ENCODE measurements at places on chromosomes 5 and 9.

GRCh38 chr5:146699664-146700418 lies 178.7 kb downstream of the PPP2R2B start:
- DNase-seq, result no peak

GRCh38 chr5:130759061-130759460 lies 406.0 kb downstream of the HINT1 start:
- no peak for DNase-seq

DNA sequence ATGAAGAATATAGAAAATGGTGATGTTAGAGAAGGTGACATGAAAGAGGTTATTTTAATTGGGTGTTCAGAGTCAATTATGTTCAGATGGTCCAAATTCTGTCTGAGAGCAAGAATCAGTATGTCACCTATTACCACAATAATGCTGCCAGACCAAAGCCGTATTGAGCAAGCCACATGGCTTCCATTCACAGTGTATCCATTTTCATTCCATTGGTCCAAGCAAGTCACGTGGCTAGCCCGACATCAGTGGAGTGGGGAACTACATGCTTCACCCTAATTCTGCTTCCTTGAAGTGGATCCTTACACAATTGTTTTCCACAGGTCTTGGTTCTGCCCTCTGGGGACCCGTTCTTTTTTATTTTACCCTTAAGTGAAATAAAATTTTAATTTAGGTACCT lies 413.5 kb downstream of the EBF1 start:
- no peak for DNase-seq

GRCh38 chr9:113590991-113591898 lies 127.7 kb downstream of the RGS3 start:
- DNase-seq, result peak; percentile 84

GRCh38 chr5:32436553-32437242 lies 7.8 kb downstream of the ZFR start:
- no peak for DNase-seq

- DNase-seq, result no peak
Measured at GRCh38 chr5:179367491-179367890, 22.2 kb upstream of the ADAMTS2 start.

DNA sequence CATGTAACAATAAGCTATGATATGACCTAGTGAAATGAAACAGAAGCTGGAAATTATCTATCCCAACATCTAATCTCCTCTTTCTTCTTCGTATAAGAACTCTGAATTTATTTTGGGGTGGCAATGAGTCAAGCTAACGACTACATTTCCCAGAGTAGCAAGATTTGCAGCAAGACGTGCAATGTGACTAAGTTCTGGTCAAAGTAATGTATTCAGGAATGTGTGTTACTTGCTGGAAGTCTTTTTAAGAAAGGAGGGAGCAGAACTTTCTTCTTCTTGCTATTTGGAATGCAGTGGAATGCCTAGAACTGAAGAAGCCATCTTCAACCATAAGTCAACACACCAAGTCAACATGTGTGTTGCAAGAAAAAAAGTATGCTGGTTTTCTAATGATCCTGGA lies 406.6 kb upstream of the MEF2C start:
- DNase-seq, result no peak

DNA sequence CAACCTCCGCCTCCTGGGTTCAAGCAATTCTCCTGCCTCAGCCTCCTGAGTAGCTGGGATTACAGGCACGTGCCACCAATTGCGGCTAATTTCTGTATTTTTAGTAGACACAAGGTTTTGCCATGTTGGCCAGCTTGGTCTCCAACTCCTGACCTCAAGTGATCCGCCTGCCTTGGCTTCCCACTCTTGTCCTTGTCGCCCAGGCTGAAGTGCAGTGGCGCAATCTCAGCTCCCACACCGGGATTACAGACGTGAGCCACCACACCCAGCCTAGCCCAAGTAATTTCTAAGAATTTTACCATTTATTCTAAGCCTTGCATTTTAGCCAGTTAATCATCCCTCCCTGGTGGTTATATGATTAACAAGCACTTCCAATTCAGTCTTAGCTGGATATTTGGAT lies 11.0 kb downstream of the NAIP start:
- no peak for DNase-seq

DNA sequence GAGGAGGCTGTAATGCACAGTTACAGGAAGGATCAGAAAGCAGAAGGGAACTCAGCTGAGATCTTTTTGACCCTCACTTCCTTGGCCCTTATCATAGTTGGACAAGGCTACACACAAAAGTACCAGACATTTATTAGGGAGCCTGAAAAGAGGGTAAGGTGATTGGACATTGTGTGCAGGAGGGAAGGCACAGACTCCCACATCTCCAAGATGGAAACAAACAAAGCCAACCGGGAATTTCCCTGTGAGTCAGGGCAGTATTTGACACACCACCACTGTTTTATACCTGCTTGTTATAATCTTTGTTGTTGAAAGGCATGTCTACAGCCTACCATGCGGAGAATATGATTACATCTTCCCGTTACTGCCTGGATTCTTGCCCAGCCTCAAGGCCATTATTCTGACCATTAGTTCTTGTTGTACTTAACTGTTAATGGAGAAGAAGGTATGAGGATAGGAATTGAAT lies 3.0 kb upstream of the CCNG1 start:
- no peak for DNase-seq

DNA sequence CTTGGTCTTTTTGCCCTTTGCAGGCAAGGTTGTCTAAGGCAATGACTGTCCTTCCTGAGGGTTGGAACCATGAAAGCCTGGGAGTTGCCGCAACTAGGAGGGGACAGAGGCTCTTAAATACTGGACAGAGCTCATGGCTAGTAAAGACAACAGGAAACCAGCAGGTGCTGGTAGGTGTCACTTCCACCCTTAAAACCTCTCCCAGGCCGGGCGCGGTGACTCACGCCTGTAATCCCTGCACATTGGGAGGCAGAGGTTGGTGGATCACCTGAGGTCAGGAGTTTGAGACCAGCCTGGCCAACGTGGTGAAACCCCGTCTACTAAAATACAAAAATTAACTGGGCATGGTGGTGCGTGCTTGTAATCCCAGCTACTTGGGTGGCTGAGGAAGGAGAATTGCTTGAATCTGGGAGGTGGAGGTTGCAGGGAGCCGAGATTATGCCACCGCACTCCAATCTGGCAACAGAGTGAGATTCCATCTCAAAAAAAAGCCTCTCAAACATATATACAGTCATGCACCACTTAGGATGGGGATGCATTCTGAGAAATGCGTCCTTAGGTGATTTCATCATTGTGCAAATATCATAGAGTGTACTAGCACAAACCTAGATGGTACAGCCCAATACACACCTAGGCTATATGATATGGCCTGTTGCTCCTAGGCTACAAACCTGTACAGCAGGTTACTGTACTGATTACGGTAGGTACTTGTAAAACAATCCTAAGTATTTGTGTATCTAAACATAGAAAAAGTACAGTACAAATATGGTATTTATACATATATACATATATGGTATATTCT lies 102.7 kb downstream of the HSPA4 start:
- no peak for DNase-seq

- DNase-seq, result no peak
Measured at GRCh38 chr5:135955525-135955924, 742 bp upstream of the LECT2 start.

GRCh38 chr5:39505363-39505762 lies 80.6 kb upstream of the DAB2 start:
- DNase-seq, result no peak

GRCh38 chr9:127494304-127494702 lies 43.0 kb downstream of the LRSAM1 start:
- DNase-seq, result peak; percentile 4

- no peak for DNase-seq
Measured at GRCh38 chr9:36039121-36039520, 2.4 kb downstream of the RECK start.

GRCh38 chr5:115180165-115180709 lies 10.5 kb upstream of the TRIM36 start:
- peak; percentile 17 for DNase-seq

DNA sequence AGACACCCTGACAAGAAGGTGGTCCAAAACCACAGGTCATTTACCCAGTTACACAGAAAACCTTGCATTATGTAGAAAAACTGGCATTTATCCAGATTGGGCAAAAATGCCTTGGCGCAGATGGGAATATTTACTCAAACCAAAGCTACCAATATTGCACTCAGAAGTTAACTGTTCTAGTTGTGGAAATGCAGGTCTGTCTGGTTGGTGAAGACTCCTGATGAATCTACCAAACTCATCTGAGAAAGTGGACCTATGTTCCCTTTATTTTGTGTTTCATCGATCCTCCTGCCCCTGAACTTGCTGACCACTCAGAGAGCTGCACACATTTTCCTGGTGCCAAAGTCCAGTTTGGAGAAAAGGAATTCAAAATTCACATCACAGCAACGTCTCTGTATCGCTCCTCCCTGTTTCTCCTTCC lies 85.2 kb upstream of the ALDH1A1 start:
- DNase-seq, result no peak

- no peak for DNase-seq
Measured at GRCh38 chr5:127302509-127302908, 11.9 kb downstream of the MEGF10 start.

- DNase-seq, result no peak
Measured at GRCh38 chr9:130963916-130964315, 24.9 kb upstream of the FIBCD1 start.

- no peak for DNase-seq
Measured at GRCh38 chr5:62421414-62421813, 8.9 kb downstream of the IPO11 start.

GRCh38 chr9:93676310-93677047 lies 100.1 kb downstream of the PHF2 start:
- peak; percentile 16 for DNase-seq

GRCh38 chr9:8391566-8391965 lies 592.0 kb upstream of the DMAC1 start:
- no peak for DNase-seq

DNA sequence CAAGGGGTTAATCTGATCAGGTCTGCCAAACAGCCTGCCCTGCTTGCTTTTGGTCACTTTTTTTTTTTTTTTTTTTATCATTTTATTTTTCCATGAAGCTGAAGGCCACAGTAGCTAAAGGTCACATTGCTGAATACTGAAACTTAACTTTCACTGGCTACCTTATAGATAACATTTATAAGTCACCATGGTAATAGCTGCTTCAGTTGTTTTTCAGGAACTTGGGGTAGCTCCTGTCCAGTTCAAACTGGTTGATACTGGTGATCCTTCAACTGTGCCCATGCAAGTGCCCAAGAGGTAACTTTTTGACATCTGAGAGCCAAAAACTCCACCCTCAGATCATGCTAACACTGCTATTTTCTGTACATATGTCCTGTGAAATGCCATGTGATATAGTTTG lies 68.3 kb upstream of the RGS7BP start:
- no peak for DNase-seq

- DNase-seq, result no peak
Measured at GRCh38 chr5:125201446-125202052, 455.1 kb upstream of the ZNF608 start.

GRCh38 chr5:94793113-94793815 lies 174.8 kb downstream of the SLF1 start:
- no peak for DNase-seq

- DNase-seq, result no peak
Measured at GRCh38 chr5:126562823-126563222, 32.2 kb downstream of the ALDH7A1 start.

GRCh38 chr9:130289711-130290241 lies 24.2 kb downstream of the HMCN2 start:
- no peak for DNase-seq

DNA sequence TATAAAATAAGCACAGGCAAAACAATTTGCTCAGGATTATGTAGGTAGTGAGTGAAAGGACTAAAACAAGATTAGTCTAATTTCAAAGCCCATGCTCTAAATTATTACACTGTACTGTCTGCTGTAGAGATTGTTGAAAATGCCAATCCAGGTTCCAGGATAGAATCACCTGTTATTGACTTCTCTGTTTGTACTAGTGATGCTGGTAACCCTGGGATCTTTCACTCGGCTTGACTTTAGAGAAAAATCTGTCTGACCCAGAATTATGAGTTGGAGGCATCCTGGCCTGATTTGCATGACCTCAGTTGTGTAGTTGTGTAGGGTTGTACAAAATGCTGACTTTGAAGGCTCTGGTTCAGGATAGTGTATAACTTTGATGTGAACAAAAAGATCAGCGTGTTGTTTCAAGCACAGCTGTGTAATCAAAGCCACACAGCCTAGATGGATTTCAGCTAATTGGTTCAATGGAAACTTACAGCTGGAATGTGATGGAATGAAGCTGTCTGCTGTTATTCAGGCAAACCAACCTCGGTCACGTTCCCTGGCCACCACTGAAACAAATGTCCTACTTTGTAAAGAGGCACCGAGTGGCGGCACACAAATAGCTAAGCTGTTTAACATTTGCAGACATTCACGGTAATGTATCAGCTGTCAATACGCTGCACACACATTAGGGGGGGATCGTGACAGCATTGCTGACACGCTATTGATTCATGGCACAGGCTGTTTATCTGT lies 340.3 kb downstream of the KCTD16 start:
- no peak for DNase-seq

GRCh38 chr5:52277101-52277500 lies 510.6 kb upstream of the ITGA1 start:
- no peak for DNase-seq

DNA sequence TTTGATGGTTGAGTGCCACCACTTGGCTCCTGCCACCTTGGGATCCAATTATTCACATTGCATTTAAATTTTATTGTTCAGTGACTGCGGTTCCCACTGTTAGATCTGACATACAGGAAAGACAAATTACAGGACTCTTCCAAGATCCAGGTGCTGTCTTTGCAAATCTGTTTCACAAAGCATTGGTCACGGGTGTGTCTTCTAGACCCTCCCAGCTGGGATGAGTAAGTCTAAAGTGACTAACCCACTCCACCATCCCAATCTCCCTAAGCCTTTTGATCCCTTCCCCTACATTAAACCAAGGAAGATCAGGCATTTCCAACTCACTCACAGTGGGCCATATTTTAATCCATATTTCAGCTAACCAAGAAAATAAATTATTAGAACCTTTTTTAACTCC lies 1016.3 kb upstream of the CTNND2 start:
- DNase-seq, result no peak

- DNase-seq, result no peak
Measured at GRCh38 chr9:90114641-90115425, 510.0 kb downstream of the GADD45G start.

GRCh38 chr5:74535926-74536325 lies 104.6 kb downstream of the ENC1 start:
- DNase-seq, result no peak

Data from D341Med (cell line).